K562 (cell line): ENCODE measurements at places on chromosomes 6 and 20. TPM values are rescaled to one million over a fixed set of nuclear protein-coding genes. Genes with fewer than 3 reads are reported as not detected.

Gene SLC24A3
- total RNA-seq, result not detected in 2 replicates

- no peak for DNase-seq
- no peak overlapping the region for H3K4me3 ChIP-seq
- H3K36me3 ChIP-seq, result no peaks in the 10 kb centered on the region
- H3K4me1 ChIP-seq, result no peaks in the 10 kb centered on the region
- H3K27me3 ChIP-seq, result no peaks in the 10 kb centered on the region
- no peak overlapping the region for H3K27ac ChIP-seq
These were observed 113.0 kb downstream of the SYCP2 start for GRCh38 chr20:59820204-59821041.

DNA sequence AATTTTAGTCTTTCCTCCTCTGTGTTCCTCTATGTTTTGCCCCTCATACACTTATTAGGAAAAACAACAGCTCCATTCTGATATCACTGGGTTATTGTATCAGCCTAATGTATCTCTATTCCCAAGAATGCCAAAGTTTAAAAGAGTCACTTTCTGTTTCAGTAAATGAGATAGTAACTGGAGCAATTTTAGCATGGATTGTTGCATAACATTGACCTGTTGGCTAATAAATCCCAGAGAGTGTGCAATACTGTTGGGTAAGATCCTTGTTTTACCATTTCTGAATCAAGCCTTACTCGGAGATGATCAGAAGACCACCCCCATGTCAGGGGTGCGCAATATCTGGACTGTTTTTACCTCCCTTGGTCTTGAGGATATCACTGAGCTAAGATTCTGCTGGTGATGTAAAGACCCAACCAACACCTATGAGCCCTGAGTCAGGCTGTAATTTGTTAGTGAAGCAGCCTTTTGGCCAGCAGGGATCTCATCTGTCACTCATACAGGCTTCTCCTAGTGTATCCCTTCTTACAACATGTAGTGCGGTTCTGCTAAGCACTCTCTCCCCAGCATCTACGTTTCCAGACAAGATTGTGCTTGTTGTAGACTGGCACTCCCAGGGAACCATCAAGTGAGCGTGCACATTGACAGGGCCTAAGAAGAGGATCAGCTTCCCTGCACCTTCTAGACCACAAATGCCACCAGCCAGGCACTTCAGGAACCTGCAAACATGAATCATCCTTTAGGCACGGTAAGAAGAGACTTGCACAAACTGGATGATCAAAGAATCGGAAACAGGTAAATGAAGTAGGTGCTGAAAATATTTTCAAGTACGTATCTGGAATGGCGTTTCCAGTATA lies 11.5 kb upstream of the IPCEF1 start:
- H3K36me3 ChIP-seq, result no peaks in the 10 kb centered on the region
- peaks cover 39% of the 10 kb centered on the region for H3K27me3 ChIP-seq
- no peaks in the 10 kb centered on the region for H3K4me1 ChIP-seq
- H3K4me3 ChIP-seq, result no peak overlapping the region

DNA sequence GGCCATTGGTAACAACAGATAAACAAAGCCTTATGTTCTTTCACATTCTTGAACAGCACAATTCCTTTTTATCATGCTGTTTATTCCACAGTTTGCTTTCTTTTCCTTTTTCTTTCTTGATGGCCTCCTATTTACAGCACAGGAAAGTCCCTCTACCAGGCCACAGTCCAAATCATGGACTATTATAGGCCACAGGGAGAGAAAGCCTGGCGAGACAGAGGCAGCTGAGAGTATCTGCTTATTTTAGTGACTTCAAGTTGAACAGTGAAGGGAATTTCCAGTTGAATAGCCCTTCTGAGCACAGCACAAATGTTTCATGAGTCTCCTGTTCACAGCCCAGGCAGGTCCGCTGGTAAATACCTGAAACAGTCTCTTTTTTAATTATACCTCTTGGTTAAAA lies 263.7 kb upstream of the ARID1B start:
- no peaks in the 10 kb centered on the region for H3K36me3 ChIP-seq
- peaks cover 2% of the 10 kb centered on the region; the same call in 1 of the 3 replicates for H3K27me3 ChIP-seq
- no peak overlapping the region for H3K27ac ChIP-seq
- no peak overlapping the region for H3K4me3 ChIP-seq
- no peaks in the 10 kb centered on the region for H3K4me1 ChIP-seq

DNA sequence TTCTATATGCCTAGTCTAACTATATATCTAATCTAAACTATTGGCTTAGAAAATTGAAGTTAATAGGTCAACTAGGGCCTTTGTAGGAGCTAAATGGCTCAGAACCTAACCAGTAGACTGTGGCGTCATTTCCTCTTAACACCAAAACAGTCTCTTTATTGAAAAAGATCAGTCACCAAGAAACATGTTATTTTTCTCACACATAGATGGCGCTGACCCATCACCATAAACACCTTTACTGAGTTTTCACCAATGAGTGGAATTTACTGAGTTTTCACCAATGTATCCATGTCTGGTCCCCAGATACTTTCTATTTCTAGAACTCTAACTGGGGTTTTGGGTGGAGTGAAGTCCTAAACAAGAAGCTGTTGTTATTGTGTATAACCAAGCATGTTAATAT lies 636.0 kb downstream of the BCKDHB start:
- H3K27ac ChIP-seq, result no peak overlapping the region
- no peaks in the 10 kb centered on the region for H3K4me1 ChIP-seq
- no peaks in the 10 kb centered on the region for H3K27me3 ChIP-seq
- no peak overlapping the region for H3K4me3 ChIP-seq
- H3K36me3 ChIP-seq, result no peaks in the 10 kb centered on the region
- no peak for DNase-seq

DNA sequence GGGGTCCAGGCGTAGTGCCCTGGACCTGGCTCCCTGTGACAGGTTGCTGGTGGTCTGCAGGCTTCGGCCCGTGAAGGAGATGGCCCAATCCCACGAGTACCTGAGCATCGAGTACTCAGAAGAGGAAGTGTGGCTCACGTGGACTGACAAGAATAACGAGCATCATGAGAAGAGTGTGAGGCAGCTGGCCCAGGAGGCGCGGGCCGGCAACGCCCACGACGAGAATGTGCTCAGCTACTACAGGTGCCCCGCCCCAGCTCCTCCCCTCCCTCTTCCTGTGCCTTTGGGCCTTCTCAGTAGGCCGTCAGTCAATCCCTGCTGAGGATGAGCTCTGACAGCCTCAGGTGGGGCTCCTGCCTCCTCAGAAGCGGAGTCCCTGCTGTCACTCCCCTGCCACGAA lies 42.6 kb downstream of the UQCC2 start:
- H3K27me3 ChIP-seq, result no peaks in the 10 kb centered on the region
- H3K27ac ChIP-seq, result no peak overlapping the region
- H3K4me1 ChIP-seq, result peaks cover 31% of the 10 kb centered on the region
- peaks cover 95% of the 10 kb centered on the region for H3K36me3 ChIP-seq
- DNase-seq, result peak; percentile 73
- no peak overlapping the region for H3K4me3 ChIP-seq

Gene PHACTR1
- 19.7 and 25.3 TPM in 2 replicates for total RNA-seq

DNA sequence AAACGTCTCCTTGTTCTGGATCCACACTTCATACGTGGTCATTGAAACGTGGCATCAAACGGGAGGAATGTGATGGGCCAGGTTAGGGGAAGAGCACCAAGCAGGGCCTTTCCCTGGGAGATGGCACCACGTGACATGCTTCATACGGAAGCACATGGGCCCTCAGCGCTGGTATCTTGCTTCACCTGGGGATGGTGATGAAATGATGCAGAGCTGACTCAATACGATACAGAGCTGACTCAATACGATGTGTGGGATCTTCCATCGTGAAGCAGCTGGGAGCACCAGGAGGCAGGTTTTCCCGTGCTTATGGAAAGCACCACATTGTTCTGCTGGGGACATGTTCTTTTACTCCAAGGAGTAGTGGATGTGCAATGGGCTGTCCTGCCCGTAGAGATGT lies 22.5 kb upstream of the TAGAP start:
- peaks cover 54% of the 10 kb centered on the region for H3K27me3 ChIP-seq
- no peaks in the 10 kb centered on the region for H3K4me1 ChIP-seq
- H3K27ac ChIP-seq, result no peak overlapping the region
- no peak overlapping the region for H3K4me3 ChIP-seq

DNA sequence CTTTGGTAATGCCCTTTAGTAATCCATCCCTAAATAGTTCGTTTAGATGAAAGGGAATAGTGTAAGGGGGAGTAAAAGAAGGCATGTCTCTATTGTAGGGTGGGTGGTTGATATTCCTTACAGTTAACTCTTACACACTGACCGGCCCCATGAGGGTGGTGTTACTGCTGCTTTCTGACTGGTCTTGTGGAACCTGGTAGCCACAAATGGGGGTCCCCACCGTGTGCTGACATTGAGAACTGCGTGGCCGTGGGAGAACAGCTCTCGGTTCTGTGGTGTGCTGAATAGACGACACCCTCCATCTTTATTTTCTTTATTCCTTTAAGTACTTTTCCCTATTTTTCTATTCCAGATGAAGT lies 19.3 kb downstream of the MRAP2 start:
- no peak overlapping the region for H3K4me3 ChIP-seq
- peaks cover 24% of the 10 kb centered on the region for H3K4me1 ChIP-seq
- DNase-seq, result peak; percentile 21
- H3K27ac ChIP-seq, result no peak overlapping the region; the same call in 2 of the 3 replicates

Gene MAP3K5
- 11.7 and 13.0 TPM in 2 replicates for total RNA-seq

DNA sequence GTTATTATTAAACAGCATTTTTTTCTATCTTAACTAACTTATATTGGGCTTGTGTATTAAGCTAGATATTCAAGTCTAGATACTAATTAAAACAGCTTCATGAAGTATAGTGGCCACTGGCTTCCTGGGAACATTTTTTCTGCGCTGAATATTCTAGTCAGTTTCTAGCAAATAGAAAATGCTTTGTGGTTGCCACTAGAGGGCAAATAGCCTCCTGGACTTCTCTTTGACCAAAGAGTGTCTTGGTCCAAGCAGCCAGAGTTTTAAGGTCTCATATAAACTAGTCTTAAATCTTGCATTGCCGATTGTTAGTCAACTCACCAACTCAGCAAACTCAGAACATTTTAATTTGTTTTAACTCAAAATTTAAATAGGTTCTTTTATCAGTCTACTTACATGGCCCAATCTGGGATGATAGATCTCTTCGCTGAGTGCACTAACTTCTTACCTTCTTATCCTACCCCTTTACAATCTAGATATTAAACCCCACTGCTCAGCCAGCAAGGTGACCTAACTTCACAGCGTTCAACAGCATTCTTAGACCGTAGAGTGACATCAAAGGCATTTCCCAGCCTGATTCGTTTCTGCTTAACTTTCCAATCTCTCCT lies 24.6 kb upstream of the ID4 start:
- H3K36me3 ChIP-seq, result no peaks in the 10 kb centered on the region
- no peaks in the 10 kb centered on the region for H3K4me1 ChIP-seq
- H3K4me3 ChIP-seq, result no peak overlapping the region
- peak; percentile 34 for DNase-seq
- H3K27me3 ChIP-seq, result peaks cover 6% of the 10 kb centered on the region; the same call in 2 of the 3 replicates

- no peak overlapping the region for H3K4me3 ChIP-seq
- H3K27ac ChIP-seq, result no peak overlapping the region
- H3K27me3 ChIP-seq, result no peaks in the 10 kb centered on the region
- DNase-seq, result no peak
These were observed 13.6 kb downstream of the TM9SF4 start for GRCh38 chr20:32123088-32123487.

- H3K4me1 ChIP-seq, result no peaks in the 10 kb centered on the region
- no peak overlapping the region for H3K27ac ChIP-seq
- no peaks in the 10 kb centered on the region for H3K36me3 ChIP-seq
- no peak for DNase-seq
- H3K27me3 ChIP-seq, result no peaks in the 10 kb centered on the region
These were observed 333.8 kb downstream of the CDH26 start for GRCh38 chr20:60292001-60292520.

DNA sequence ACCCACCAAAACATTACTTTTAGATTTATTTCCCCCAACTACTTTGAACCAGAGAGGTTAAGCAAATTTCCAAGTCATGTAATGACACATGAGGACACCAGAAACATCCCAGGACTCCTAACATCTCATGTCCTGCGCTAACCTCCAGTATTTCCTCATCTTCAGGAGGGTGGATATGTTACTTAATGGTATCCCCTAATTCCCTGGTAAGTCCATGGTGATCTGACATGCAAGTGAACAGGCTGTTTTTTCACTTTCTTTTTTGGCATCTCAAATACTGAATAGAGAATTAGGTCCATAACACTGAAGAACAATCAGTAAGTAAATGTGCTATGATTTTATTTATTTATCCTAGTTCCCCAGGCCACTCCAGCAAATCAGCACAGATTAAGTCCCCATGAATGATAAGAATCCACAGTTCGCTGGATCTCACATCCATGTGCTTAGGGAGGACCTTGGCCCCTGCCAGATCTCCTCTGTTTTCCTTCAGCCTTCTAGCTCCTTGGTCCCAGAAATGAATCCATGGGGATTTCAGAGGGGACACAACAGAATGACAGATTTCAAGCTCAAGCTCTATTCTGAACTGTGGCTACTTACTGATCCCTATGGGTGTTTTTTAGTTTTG lies 334.6 kb downstream of the CDC5L start:
- DNase-seq, result no peak
- no peaks in the 10 kb centered on the region for H3K36me3 ChIP-seq
- H3K4me3 ChIP-seq, result no peak overlapping the region
- H3K4me1 ChIP-seq, result no peaks in the 10 kb centered on the region
- H3K27me3 ChIP-seq, result peaks cover 13% of the 10 kb centered on the region

- H3K27me3 ChIP-seq, result no peaks in the 10 kb centered on the region
- H3K27ac ChIP-seq, result no peak overlapping the region
- no peaks in the 10 kb centered on the region for H3K36me3 ChIP-seq
- H3K4me3 ChIP-seq, result no peak overlapping the region
- no peaks in the 10 kb centered on the region for H3K4me1 ChIP-seq
These were observed 66.3 kb upstream of the DST start for GRCh38 chr6:56708810-56709597.

GRCh38 chr6:81999270-81999669 lies 246.8 kb upstream of the TENT5A start:
- peaks cover 13% of the 10 kb centered on the region; the same call in 2 of the 3 replicates for H3K4me1 ChIP-seq
- H3K27ac ChIP-seq, result no peak overlapping the region
- no peak for DNase-seq
- no peak overlapping the region for H3K4me3 ChIP-seq

DNA sequence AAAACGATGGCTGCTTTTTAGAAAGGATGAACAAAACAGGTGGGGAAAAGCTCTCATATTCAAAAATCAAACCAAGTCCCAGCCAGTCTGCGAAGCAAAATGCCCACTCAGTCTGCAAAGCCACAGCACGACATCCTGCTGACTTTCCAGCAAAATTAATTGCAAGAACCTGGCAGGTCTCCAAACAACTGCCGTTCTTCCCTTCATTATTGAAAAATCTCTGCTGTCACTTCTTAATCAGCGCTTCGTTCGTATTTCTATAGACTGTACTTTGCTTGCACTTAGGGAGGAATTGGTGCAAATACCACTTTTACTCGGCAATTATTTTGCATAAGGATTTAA lies 222.4 kb downstream of the CBLN4 start:
- no peaks in the 10 kb centered on the region for H3K4me1 ChIP-seq
- H3K27ac ChIP-seq, result no peak overlapping the region
- no peak for DNase-seq
- H3K27me3 ChIP-seq, result no peaks in the 10 kb centered on the region

DNA sequence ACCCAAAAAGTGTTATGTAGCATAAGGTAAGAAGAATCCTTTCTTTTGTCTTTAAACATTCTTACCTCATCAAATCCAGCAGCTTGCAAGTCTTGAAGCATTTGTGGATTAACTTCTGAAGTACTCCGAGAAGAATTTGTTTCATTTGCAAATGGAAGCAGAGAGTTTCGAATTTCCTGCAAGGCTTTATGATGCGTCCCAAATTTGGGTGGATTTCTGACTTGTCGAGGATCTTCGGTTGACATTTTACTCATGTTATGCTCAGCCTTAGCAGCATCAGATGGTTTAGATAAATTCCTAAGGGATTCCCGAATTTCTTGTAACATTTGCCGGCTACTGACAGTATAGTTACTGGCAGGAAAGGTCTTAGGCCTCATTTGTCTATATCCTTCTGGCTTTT lies 16.2 kb downstream of the LATS1 start:
- H3K27ac ChIP-seq, result no peak overlapping the region
- no peaks in the 10 kb centered on the region for H3K27me3 ChIP-seq
- no peak overlapping the region for H3K4me3 ChIP-seq
- H3K36me3 ChIP-seq, result peaks cover 58% of the 10 kb centered on the region; the same call in 2 of the 3 replicates
- H3K4me1 ChIP-seq, result no peaks in the 10 kb centered on the region
